ENCODE measurements at places on chromosomes 4 and X. TPM values are rescaled to one million over a fixed set of nuclear protein-coding genes. Genes with fewer than 3 reads are reported as not detected.

DNA sequence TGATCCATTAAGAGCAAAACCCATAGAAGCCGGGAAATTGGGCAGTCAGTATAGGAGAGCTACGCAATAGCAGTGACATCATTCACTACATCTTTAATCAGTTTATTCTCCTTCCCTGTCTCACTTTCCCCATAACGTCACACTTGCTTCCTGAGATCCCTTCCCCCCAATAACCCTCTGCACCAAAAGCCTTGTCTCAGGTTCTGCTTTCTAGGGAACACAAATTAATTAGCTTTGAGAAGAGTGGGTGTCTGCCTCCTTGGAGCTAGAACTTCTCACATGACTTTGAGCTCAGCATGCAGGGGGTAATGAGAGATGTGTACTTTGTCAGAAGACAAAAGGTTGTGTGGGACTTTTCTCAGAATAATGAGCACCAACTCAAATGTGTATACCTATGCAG lies 128.3 kb upstream of the MAOA start:
- no peak overlapping the region for H3K27ac ChIP-seq
- no peak for DNase-seq
- H3K27me3 ChIP-seq, result no peaks in the 10 kb centered on the region
- H3K36me3 ChIP-seq, result no peaks in the 10 kb centered on the region
- H3K4me3 ChIP-seq, result no peak overlapping the region
- no peaks in the 10 kb centered on the region for H3K4me1 ChIP-seq

GRCh38 chr4:131054489-131055019 lies 1958.6 kb downstream of the C4orf33 start:
- no peak for DNase-seq
- no peaks in the 10 kb centered on the region for H3K4me1 ChIP-seq
- H3K4me3 ChIP-seq, result no peak overlapping the region
- no peaks in the 10 kb centered on the region for H3K27me3 ChIP-seq
- no peaks in the 10 kb centered on the region for H3K36me3 ChIP-seq

GRCh38 chr4:8073206-8073863 lies 85.3 kb downstream of the ABLIM2 start:
- H3K27me3 ChIP-seq, result no peaks in the 10 kb centered on the region
- no peak overlapping the region for H3K27ac ChIP-seq
- DNase-seq, result no peak
- no peak overlapping the region for H3K4me3 ChIP-seq
- no peaks in the 10 kb centered on the region for H3K4me1 ChIP-seq
- H3K36me3 ChIP-seq, result no peaks in the 10 kb centered on the region

DNA sequence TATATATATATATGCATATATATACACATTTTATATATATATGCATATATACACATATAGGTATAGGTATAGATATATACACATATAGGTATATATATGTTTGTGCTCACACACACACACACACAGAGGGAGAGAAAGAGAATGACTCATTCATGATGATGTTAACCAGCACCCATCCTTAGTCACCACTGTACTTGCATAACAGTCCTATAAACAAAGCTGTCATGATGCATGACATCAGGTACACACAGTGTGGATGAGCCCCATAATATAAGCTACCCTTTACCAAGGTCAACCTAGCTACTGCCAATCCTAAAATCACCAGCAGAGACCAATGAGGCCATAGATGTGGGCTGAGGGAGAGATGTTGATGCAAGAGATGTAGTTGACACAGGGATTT lies 1408.0 kb downstream of the RAPGEF2 start:
- H3K36me3 ChIP-seq, result no peaks in the 10 kb centered on the region
- H3K27me3 ChIP-seq, result no peaks in the 10 kb centered on the region
- DNase-seq, result no peak

Gene KIAA1210
- total RNA-seq, result 0.41 TPM

Gene TMSB15A
- total RNA-seq, result 0.74 TPM

- H3K27ac ChIP-seq, result no peak overlapping the region
- no peaks in the 10 kb centered on the region for H3K27me3 ChIP-seq
- DNase-seq, result no peak
- H3K4me3 ChIP-seq, result no peak overlapping the region
These were observed 253.3 kb downstream of the CENPC start for GRCh38 chr4:67292045-67292444.

DNA sequence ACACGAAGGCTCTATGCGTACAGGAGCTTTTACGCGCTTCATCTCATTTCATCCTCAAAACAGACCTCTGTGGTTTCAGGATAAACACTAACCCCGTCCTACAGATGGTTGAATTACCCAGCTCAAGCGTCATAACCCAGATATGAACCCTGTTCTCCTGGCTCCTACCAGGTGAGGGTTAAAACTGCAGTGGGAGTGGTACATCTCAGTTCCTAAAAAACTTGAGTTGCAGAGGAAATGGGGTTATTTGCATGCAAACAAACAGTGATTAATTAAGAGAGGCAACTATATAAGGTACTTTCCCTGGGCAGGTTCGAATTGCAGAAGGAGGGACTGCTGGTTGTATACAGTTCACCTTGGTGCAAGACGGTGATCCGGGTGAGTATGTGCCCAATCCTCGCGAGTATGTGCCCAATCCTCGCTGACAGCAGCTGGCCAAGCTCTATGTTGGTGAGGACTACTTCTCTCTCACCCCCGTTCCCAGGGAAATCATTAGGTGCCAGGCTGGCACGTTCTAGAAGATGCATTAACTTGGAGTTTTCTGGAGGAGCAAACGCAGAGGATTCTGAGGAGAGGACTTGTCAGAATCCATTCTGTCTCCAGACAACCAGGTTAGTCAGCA lies 72.6 kb downstream of the FHDC1 start:
- DNase-seq, result no peak
- H3K4me3 ChIP-seq, result no peak overlapping the region
- H3K4me1 ChIP-seq, result no peaks in the 10 kb centered on the region
- H3K36me3 ChIP-seq, result no peaks in the 10 kb centered on the region
- H3K27ac ChIP-seq, result no peak overlapping the region
- H3K27me3 ChIP-seq, result no peaks in the 10 kb centered on the region

DNA sequence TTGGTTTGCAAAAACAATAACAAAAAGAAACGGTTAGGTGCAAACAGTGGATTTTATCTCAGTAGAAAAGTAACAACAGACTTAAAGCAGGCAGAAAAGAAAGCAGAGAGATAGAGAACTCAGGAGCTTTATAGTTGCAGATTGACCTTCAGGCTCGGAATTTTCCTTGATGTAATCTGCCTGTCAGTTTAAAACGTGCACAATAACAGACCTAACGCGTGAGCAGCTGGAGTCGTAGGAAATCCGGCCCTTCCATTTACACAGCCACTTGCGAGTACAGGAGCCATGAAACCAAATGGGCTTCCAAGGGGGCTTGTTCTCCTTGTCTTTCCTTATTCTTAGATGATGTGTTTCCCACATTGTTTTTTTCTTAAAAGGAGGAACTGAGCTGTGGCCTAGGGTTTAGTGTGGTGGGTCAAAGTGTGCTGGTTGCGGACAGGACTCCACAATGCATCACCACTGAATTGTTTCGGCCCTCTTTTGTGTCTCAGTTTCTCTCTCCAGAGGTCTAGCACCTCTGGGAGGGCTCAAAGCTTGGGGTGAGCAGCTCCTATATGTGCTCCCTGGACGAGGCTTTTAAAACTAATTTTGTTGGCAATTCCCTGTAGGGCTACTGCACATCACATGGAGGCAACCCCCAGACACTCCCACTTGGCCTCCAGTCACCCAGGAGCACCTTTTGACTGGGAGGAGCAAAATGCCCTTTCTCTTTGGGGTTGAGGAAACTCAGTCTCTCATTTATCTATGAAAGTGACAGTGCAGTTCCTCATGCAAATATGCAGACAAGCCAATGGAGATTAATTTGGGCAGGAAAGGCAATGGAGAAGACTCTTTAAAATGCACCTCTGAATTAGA lies 13.9 kb upstream of the MPP1 start:
- H3K4me3 ChIP-seq, result no peak overlapping the region
- no peak for DNase-seq
- H3K27me3 ChIP-seq, result no peaks in the 10 kb centered on the region
- no peak overlapping the region for H3K27ac ChIP-seq

Gene OPRPN
- not detected for total RNA-seq

GRCh38 chr4:173365359-173365996 lies 5.3 kb upstream of the SAP30 start:
- no peak overlapping the region for H3K4me3 ChIP-seq
- H3K27ac ChIP-seq, result no peak overlapping the region
- no peaks in the 10 kb centered on the region for H3K36me3 ChIP-seq
- DNase-seq, result no peak
- H3K27me3 ChIP-seq, result no peaks in the 10 kb centered on the region
- peaks cover 2% of the 10 kb centered on the region for H3K4me1 ChIP-seq

Gene VCX3B
- total RNA-seq, result not detected

DNA sequence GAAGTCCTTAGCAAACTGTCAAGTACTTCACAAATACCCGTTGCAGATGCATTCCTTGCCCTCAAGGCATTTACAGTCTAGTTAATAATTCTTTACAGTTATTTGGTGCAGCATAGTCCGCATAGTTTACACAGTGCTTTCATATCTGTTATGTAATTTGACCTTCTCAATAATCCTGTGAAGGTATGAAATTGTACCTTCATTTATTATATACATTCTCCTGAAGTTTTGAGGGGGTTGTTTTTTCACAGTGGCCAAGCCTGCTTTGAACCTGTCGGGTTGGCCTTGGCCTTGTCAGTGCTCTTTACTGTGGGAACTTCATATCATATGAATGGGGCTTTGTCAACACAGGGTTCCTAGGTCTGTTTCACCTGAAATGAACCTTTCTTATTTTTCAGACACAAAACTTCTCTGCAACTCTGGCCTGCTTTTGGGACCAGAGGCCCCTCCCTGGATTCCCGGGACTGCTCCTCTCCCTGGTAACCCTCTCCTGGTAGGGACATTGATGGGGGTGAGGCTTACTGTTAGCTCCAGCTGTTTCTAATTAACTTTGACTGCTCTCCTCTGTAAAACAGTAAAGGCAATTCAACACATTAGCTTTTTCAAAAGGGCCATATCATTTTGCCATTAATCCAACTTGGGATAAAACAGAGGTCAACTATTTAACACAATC lies 9.1 kb downstream of the IGFBP7 start:
- H3K4me3 ChIP-seq, result no peak overlapping the region
- peak overlapping the region; percentile 35 for H3K27ac ChIP-seq
- no peaks in the 10 kb centered on the region for H3K36me3 ChIP-seq
- no peaks in the 10 kb centered on the region for H3K27me3 ChIP-seq

GRCh38 chr4:70739496-70740337 lies 18.0 kb downstream of the RUFY3 start:
- no peak overlapping the region for H3K4me3 ChIP-seq
- peaks cover 4% of the 10 kb centered on the region for H3K4me1 ChIP-seq
- no peaks in the 10 kb centered on the region for H3K36me3 ChIP-seq
- DNase-seq, result no peak

Gene ABLIM2
- 3.0 TPM for total RNA-seq

DNA sequence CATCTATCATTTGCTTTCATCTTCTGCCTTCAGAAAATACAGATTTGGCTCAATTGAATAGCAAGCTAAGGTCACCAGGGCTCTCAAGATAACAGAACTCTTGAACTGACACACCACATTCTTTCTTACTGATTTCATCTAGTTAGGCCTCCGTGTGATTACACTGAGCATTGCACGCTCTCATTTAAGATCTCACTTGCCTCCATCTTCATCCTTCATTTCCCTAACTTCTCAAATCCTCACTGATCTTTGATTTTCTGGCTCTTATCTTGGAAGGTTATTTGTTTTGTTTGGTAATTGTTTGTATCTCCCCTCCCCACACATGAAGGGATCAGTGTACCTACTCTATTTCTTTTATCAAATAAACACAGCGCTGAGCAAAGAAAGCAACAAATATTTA lies 47.7 kb downstream of the MANBA start:
- H3K27me3 ChIP-seq, result no peaks in the 10 kb centered on the region
- H3K4me1 ChIP-seq, result no peaks in the 10 kb centered on the region
- H3K4me3 ChIP-seq, result no peak overlapping the region
- no peaks in the 10 kb centered on the region for H3K36me3 ChIP-seq
- no peak for DNase-seq

- H3K4me3 ChIP-seq, result no peak overlapping the region
- no peak for DNase-seq
- H3K4me1 ChIP-seq, result no peaks in the 10 kb centered on the region
- H3K27ac ChIP-seq, result no peak overlapping the region
- no peaks in the 10 kb centered on the region for H3K27me3 ChIP-seq
- no peaks in the 10 kb centered on the region for H3K36me3 ChIP-seq
These were observed 55.8 kb upstream of the PITX2 start for GRCh38 chr4:110678517-110679227.

Gene KCTD8
- total RNA-seq, result 4.1 TPM

Gene F11
- not detected for total RNA-seq
